Stimulated activated CD4-positive, alpha-beta T cell treated with anti-CD3 and anti-CD28 coated beads, Interleukin-12 subunit alpha, Interleukin-12 subunit beta, amount 100 ng/mL, for 4 hours (primary cell): ENCODE measurements at places on chromosomes 1 and 21.

DNA sequence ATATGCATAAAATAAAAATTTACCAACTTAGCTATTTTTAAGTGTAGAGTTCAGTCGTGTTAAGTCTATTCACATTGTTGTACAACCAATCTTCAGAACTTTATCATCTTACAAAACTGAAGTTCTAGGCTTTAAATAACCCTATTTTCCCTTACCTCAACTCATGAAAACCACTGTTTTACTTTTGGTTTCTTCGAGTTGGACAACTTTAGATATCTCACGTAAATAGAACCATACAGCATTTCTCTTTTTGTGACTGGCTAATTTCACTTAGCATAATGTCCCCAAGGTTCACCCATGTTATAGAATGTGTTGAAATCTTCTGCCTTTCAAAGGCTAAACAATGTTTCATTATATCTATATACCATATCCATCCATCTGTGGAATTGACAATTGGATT, 819.0 kb upstream of the ADGRL4 start:
- no peak for DNase-seq

DNA sequence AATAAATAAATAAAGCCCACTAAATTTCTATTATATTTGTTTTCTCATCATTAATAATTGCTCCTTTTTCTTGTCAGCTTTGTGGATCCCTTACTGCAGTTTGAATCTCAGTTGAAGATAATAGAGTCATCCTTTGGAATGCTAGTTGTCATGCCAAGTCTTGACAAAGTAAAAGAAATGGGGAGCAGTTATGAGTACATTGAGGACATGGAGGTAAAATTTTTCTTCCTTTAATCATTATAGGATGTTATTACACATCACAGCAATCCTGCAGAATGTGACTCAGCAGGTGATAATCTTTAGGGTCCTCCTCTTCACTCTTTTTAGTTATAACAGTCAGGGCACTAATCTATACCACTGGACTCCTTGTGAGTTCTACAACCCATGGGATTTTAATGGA, 24.1 kb downstream of the MROH9 start:
- no peak for DNase-seq

DNA sequence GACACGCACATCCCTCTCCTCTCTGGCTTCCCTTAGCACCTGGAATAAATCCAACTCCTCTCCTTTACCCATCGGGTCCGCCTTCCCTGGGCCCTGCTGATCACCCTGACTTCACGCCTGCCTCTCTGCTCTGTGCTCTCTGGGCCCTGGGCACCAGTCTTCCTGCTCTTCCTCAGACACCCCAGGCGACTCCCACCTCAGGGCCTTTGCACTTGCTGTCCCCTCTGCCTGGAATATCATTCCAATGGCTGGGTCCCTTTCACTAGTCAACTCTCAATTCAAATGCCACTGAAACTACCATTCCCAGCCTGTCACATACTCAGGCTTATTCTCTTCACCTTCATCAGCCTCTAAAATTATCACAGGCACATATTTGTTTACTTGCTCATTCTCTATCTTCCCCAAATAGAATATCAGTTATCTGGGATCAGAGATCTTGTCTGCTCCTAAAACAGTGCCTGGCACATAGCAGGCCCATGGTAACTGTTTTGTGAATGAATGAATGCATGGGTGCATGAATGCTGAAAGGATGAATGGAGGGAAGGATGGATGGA, 27.2 kb upstream of the SELENON start:
- DNase-seq, result no peak

DNA sequence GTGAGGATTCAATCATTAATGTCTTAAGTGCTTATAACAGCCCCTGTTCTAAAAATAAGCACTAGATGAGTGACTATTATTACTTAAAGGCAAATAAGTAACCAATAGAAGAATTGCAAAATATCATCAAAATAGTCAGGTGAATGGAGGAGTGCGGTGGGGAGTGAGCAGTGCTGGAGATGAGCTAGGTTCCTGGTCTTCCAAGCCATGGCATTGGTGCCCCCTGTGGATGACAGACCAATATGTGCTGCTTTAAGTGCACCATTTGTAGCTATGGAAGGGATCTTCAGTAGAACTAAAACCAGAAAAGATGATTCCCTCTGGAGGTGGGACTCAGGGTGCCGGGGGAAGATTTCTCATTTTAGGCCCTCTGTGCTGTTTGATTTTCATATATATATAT, 46.1 kb upstream of the SLC30A1 start:
- no peak for DNase-seq

DNA sequence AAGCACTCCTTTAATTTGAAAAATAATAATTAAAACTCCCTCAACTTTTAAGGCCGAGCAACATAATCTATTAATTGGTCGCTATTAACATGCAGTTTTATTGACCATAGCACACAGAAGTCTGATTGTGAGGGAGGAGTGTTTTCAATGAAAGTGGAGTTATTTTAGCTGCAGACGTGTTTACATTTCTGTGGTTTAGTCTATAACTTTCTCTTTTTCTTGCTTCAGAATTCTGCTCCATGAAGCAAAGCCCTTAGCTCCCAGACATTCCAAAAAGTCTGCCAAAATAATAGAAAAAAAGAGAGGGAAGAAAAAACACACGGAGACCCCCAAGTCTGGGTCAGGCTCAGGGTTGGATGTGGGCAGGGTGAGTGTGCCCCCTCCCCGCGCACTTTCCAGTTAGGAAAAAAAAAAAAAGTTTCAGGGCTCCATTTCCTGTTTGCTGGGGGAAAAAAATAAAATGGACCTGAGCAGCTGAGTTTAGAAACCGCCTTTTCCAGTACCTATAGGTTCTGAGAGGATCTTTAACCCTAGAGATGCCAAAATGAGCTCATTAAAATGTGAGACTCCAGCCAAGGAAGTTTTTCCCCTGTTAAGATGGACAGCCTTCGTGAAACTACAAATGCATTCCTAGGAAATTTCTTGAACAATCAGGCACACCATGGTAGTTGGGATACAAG, 143.7 kb upstream of the ETS2 start:
- DNase-seq, result no peak

- no peak for DNase-seq
Observed at GRCh38 chr1:224170748-224171478, 12.1 kb upstream of the DEGS1 start.

- no peak for DNase-seq
Observed at GRCh38 chr1:29789910-29790247, 553.6 kb downstream of the PTPRU start.

DNA sequence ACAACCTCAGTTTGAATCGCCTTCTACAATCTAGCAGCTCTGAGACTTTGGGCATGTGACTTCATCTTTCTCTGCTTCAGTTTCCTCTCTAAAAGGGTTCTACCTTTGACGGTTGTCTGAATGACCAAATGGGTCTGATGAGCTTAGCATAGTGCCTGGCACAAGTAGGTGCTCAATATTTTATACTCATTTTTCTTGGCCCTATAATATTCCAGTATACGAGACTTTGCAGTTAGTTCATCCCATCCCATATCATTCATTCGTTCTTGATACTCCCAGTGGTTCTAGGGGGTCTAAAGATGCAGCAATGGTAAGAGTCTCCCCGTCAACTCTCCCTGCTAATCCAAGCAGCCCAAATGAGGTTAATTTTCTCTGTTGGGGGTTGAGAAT, 67.6 kb downstream of the ALPL start:
- DNase-seq, result no peak

GRCh38 chr1:43460988-43461693, 7.4 kb upstream of the HYI start:
- DNase-seq, result no peak

GRCh38 chr1:16451841-16452528, 11.5 kb downstream of the NECAP2 start:
- no peak for DNase-seq

- no peak for DNase-seq
Observed at GRCh38 chr1:204089044-204089751, 16.3 kb downstream of the SOX13 start.

- no peak for DNase-seq
Observed at GRCh38 chr1:77179632-77180031, 39.6 kb downstream of the PIGK start.

DNA sequence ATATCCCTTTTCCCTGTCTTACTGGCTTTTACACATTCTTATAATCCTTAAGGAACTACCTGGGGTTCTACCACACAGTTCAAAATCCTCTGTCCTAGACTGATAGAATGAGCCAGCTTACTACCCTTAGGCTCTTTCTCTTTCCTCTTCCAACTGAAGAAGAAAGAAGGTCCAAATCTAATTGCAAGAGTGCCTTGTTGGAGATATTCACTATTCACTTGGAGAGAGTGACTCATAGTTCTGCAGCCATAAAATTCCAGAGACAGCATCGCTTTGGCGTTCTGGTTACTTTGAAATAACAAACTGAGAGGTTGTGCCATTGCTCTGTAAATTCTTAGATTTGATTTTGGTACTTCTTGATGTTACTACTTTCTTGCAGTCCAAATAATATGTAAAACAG, 4.2 kb downstream of the CADM3 start:
- DNase-seq, result no peak
